ENCODE measurements at places on chromosomes 12 and 14. TPM values are rescaled to one million over a fixed set of nuclear protein-coding genes. Genes with fewer than 3 reads are reported as not detected.

GRCh38 chr14:73462048-73462715, 3.8 kb upstream of the NUMB start:
- peaks cover 67% of the 10 kb centered on the region for H3K4me1 ChIP-seq
- H3K27me3 ChIP-seq: no peaks in the 10 kb centered on the region
- peak overlapping the region; percentile 24 for H3K4me3 ChIP-seq

DNA sequence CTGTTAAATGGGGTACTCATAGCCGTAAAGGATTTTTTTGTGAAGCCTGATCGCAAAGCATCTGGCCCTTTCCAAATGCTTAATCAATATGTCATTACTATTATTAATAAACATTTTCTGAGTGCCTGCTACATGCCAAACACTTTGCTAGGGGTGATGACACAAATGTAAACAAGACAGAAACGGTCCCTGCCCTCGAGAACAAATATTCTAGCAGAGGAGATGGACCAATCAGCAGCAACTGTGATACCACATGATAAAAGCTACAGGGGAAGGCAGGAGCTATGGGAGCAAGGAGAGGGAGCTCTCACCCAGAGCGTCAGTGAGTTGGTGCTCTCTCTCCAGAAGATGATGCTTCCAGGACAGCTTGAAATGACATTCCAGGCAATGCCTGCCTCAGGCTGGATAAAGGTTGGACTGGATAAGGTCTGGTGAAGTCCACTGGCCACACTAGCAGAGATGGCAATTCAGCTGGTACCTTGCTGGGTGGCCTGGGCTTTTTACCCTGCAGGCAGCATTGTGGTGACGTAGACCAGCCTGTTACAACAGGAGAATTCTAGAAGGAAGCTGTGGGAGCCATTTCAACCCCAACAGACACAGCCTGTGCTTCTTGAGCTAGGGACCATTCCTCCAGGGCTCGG, 41.1 kb downstream of the ERH start:
- peaks cover 14% of the 10 kb centered on the region for H3K4me1 ChIP-seq
- no peak for DNase-seq
- H3K27me3 ChIP-seq: no peaks in the 10 kb centered on the region
- H3K4me3 ChIP-seq: no peak overlapping the region
- H3K27ac ChIP-seq: no peak overlapping the region

CD27 gene
- 0.66 TPM for total RNA-seq

DNA sequence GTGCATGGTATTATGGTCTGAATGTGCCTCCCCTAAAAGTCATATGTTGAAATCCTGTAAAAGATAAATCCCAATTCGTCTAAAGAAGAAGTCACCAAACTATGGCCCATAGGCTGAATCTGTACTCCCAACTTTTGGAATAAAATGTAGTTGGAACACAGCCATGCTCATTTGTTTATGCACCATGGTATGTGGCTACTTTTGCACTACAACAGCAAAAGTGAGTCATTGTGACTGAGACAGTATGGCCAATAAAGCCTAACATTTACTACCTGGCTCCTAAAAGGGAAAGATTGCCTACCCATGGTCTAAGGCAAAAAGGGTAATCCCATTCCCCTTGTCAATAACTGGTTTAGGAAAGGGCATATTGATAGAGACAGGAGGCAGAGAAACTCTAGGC, 101.8 kb downstream of the LRIG3 start:
- H3K36me3 ChIP-seq: no peaks in the 10 kb centered on the region
- H3K4me3 ChIP-seq: no peak overlapping the region
- no peak for DNase-seq
- peaks cover 25% of the 10 kb centered on the region for H3K4me1 ChIP-seq
- H3K27me3 ChIP-seq: no peaks in the 10 kb centered on the region

DNA sequence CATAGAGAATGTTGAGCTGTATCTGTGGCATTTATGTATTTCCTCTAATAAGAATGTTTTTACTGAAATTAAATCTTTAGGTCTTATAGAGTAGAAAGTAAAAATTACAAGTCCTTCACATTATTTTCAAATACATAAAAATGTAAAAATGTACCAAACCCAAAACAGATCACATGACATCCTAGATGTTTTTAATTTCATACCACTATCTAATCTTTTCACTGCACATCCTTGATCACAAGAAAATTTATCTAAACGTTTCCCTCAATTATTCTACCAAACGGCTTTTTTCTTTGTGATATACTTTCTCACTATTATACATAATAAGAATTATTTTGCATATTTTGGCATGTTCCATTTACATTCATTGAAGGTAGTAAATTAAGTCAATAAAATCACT, 18.3 kb downstream of the SGPP1 start:
- H3K27me3 ChIP-seq: no peaks in the 10 kb centered on the region
- DNase-seq: no peak

KRT86 gene
- total RNA-seq: 0.29 TPM

LHX5 gene
- total RNA-seq: not detected

GRCh38 chr12:45435945-45436710, 220.2 kb downstream of the ANO6 start:
- DNase-seq: no peak
- peaks cover 11% of the 10 kb centered on the region for H3K36me3 ChIP-seq
- no peak overlapping the region for H3K27ac ChIP-seq
- no peak overlapping the region for H3K4me3 ChIP-seq

ACOT4 gene
- total RNA-seq: 0.42 TPM

- H3K27me3 ChIP-seq: no peaks in the 10 kb centered on the region
- DNase-seq: no peak
- H3K4me3 ChIP-seq: no peak overlapping the region
- peaks cover 74% of the 10 kb centered on the region for H3K36me3 ChIP-seq
Observed at GRCh38 chr14:71050227-71050823, 143.1 kb downstream of the PCNX1 start.

- H3K36me3 ChIP-seq: peaks cover 10% of the 10 kb centered on the region
- H3K27me3 ChIP-seq: no peaks in the 10 kb centered on the region
- H3K27ac ChIP-seq: no peak overlapping the region
- H3K4me3 ChIP-seq: no peak overlapping the region
Observed at GRCh38 chr14:74824997-74825396, 50.9 kb downstream of the PROX2 start.

DNA sequence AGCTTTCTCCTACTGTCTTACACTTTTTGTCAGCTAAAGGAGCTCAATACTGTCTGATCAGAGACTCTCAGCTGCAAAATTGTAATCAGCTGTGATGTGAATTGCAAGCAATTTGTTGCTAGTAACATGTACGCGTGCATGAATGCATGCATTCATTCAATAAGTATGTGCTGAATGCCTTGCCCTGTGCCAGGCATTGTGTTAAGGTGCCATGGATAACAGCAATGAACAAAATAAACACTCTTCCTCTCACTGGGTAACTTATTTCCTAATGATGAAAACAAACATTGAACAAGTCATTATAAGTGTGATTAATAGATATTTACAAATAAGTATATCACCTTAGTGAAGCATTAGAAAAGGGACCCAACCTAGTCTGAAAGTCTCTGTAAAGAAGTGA, 163.2 kb upstream of the ARID2 start:
- H3K4me1 ChIP-seq: no peaks in the 10 kb centered on the region
- H3K36me3 ChIP-seq: no peaks in the 10 kb centered on the region
- DNase-seq: peak; percentile 21
- H3K4me3 ChIP-seq: no peak overlapping the region
- no peaks in the 10 kb centered on the region for H3K27me3 ChIP-seq

DNA sequence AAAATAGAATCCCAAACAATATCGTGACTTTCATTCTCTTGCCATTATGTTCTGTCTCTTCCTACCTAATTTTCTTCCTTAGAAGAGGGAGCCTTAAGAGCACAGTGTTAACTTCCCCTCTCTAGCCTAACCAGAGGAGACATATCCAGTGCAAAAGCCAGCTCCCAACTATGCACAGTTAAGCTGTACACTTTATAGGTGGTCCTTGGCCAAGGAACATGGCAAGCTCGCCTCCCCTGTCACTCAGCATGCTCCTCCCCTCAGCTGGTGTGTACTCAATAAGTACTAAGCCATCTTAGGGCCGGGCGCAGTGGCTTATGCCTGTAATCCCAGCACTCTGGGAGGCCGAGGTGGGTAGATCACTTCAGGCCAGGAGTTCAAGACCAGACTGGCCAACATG, 255.1 kb upstream of the TMPO start:
- peaks cover 13% of the 10 kb centered on the region for H3K4me1 ChIP-seq
- no peak for DNase-seq
- no peaks in the 10 kb centered on the region for H3K36me3 ChIP-seq

- H3K27me3 ChIP-seq: no peaks in the 10 kb centered on the region
- no peaks in the 10 kb centered on the region for H3K36me3 ChIP-seq
- DNase-seq: peak; percentile 95
- peak within 1 kb of the TSS; percentile 87 for H3K27ac ChIP-seq
- H3K4me1 ChIP-seq: peaks cover 37% of the 10 kb centered on the region
Observed at GRCh38 chr12:21774358-21775132, at the start of gene KCNJ8. KCNJ8 (minus strand) TSS chr12:21774706; CDS start chr12:21773616, 1,090 bp downstream.

PRPF40B gene
- total RNA-seq: 10.3 TPM

ISM2 gene
- total RNA-seq: 0.33 TPM

KERA gene
- not detected for total RNA-seq

DNA sequence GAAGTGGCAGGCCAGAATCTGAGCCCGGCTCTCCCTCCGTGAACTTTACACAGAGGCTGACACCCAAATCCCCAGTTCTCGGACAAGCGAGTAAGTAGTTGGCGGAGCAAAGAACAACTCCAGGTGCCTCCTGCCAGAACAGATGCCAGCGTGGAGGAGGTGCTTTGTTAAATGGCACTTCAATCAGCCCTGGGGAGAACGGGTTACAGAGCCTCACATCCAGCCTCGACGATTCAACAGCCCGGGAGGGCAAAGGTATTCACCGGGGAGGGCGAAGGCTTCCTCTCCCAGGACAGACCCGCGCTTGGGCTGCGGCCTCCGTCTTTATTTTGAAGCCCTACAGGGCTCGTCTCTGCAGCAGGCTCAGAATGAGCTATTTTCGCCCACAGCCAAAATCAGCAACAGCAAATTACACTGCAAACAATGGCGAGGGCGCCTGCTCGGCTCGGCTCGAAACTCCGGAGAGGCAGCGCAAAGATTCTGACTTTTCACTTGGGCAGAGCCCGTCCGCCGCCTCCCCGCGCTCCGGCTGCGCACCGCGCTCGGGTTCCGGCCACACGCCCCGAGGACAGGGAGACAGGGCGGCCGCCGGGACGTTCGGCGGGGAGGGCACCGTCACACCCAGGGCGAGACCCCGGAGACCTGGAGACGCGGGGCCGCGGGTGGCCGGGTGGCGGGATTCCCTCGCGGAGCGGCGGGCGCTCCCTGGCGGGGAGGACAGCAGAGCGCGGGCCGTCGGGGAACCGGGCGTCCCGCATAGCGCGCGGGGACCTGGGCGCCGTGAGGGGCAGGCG, 811 bp downstream of the TMCC3 start:
- no peak for DNase-seq
- H3K4me1 ChIP-seq: peaks cover 6% of the 10 kb centered on the region
- H3K4me3 ChIP-seq: peak overlapping the region; percentile 69
- H3K27ac ChIP-seq: peak overlapping the region; percentile 75
- no peaks in the 10 kb centered on the region for H3K27me3 ChIP-seq

GRCh38 chr12:27585739-27586265, 61.8 kb downstream of the PPFIBP1 start:
- H3K4me3 ChIP-seq: no peak overlapping the region
- no peaks in the 10 kb centered on the region for H3K36me3 ChIP-seq
- H3K4me1 ChIP-seq: peaks cover 20% of the 10 kb centered on the region
- no peak for DNase-seq
- no peaks in the 10 kb centered on the region for H3K27me3 ChIP-seq
- H3K27ac ChIP-seq: no peak overlapping the region

CORO1C gene
- total RNA-seq: 441 TPM

CDK17 gene
- 69.4 TPM for total RNA-seq

OTX2 gene
- total RNA-seq: not detected

- H3K27me3 ChIP-seq: peaks cover 40% of the 10 kb centered on the region
- no peak overlapping the region for H3K4me3 ChIP-seq
- H3K4me1 ChIP-seq: peaks cover 32% of the 10 kb centered on the region
Observed at GRCh38 chr14:102931580-102932285, 9.3 kb downstream of the AMN start.

DNA sequence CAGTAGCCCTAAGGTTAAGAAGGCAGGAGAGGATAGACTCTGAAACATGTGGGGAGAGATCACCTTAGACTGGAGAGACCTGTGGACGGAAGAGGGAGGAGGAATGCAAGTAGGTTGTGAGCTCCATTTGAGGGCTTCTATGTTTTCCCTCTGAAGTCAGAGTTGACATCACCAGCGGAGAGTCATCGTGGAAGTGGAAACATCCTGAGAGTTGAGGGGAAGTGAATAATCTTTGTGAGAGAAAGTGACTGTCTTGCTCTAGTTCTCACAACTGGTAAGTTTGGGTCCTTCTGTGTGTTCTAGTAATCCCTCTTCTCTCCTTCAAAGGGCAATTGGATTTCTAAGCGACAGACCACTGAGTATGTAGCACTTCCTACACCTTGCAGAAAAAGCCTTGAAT, 103.6 kb upstream of the CCND2 start:
- H3K27me3 ChIP-seq: no peaks in the 10 kb centered on the region
- peaks cover 5% of the 10 kb centered on the region for H3K4me1 ChIP-seq
- DNase-seq: no peak
- no peak overlapping the region for H3K4me3 ChIP-seq

GRCh38 chr12:38151991-38152700, 164.4 kb upstream of the ALG10B start:
- peak; percentile 53 for DNase-seq
- H3K4me1 ChIP-seq: no peaks in the 10 kb centered on the region
- H3K27me3 ChIP-seq: no peaks in the 10 kb centered on the region
- H3K27ac ChIP-seq: no peak overlapping the region
- no peaks in the 10 kb centered on the region for H3K36me3 ChIP-seq
- no peak overlapping the region for H3K4me3 ChIP-seq

KRT83 gene
- total RNA-seq: not detected

DNA sequence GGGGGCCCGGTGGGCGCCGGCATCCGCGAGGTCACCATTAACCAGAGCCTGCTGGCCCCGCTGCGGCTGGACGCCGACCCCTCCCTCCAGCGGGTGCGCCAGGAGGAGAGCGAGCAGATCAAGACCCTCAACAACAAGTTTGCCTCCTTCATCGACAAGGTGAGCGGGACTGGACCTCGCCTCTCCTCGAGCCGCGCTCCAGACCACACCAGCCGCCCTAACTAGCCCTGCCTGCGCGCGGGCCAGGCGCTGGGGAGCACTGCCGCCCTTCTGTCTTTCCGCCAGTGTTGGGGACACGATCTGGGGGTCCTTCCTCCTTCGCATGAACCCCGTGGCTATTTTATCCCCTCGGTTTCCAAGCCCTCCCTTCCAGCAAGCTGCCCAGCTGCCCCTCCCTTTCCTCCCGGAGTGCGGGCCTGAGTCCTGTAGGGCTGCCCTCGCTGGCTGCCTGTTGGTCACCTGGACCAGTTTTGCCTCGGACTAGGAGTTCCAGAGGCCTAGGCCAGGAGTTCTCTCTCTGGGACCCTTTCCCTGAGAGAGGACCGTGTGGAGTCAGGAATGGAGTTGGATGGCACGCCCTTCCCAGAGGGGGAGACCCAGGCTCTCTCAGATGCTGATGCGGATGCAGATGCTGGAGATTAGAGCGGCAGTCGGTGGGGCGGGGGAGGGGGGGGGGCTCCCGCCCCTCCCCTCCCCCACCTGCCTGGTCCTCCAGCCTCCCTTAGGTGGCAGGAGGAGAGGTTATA, 592 bp downstream of the KRT7 start:
- H3K27me3 ChIP-seq: peaks cover 19% of the 10 kb centered on the region
- H3K4me3 ChIP-seq: peak overlapping the region; percentile 28
- H3K36me3 ChIP-seq: no peaks in the 10 kb centered on the region

- no peaks in the 10 kb centered on the region for H3K27me3 ChIP-seq
- H3K36me3 ChIP-seq: no peaks in the 10 kb centered on the region
- no peak for DNase-seq
Observed at GRCh38 chr12:54370171-54370730, 6.0 kb upstream of the GPR84 start.

GRCh38 chr14:81234278-81234677, 13.5 kb upstream of the GTF2A1 start:
- H3K27ac ChIP-seq: no peak overlapping the region
- no peaks in the 10 kb centered on the region for H3K27me3 ChIP-seq
- H3K4me3 ChIP-seq: no peak overlapping the region
